ENCODE measurements at places on chromosomes 4 and X.

DNA sequence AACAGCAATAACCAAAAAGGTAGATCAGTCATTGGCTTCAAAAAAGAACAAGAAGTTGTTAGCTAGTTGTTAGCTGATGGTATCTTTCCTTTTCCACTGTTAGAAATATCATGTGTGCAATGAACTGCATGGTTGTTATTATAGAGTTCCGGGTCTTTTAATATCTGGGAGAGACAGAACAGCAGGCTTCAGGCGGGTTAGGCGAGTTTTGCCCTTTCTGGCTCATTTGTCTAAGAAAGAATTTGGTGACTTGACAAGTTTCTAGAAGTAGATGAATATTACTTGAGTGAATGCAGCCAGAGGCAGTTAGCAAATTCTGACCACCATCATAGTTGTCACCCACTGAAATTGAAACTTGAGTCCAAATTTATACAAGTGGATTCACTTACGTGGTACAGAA, 88.9 kb upstream of the MID1 start:
- DNase-seq, result no peak

DNA sequence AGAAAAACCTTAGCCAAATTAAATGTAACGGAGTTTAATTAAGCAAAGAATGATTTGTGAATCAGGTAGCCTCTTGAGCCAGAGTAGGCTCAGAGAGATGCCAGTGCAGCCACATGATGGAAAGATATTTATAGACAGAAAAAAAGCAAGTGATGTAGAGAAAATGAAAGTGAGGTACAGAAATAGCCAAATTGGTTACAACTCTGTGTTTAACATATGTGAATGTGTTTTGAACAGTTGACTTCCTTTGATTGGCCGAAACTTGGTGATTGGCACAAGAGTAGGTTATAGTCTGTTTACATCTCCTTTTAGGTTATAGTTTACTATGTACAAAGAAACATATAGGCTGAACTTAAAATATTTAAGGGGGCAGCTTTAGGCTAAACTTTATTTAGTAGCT, 459.9 kb upstream of the BOD1L1 start:
- no peak for DNase-seq

- no peak for DNase-seq
These were observed 197.1 kb downstream of the RASL11B start for GRCh38 chr4:53059256-53059655.

- no peak for DNase-seq
These were observed 4.1 kb upstream of the HPF1 start for GRCh38 chr4:169761846-169762245.

DNA sequence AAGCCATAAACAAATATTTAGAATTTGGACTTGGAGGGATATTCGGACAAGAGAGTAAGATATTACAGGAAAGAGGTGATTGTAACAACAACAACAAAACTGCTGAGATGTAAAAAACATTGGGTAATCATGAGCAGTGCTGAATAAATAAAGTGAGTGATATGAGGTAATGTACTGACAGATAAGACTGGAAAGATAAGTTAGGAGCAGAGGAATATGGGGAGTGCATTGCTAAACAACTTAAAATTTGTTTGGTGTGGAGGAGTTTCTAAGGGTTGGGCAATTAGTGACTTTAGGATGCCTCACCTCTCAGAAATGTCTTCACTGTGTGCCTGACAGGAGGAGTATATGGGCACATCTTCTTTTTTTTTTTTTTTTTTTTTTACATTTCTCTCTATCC, 637.8 kb upstream of the GRIA3 start:
- DNase-seq, result no peak

DNA sequence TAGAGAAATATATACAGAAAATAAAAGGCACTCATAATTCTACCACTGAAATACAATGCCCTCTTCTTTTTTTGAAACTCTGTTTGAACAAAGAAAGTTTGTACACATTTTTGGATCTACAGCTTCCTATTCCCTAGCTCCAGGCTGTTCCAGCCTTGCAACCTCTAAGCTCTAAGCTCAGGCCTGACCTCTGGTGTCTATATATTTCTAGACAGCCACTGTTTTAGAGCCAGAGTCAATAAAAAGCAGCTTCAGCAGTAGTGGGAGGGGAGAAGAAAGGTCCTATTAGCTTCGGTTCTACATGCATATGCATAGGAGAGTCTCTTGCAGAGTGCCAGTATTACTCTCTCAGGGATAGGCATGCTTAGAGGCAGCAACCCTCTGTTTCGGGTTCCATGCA, 39.7 kb downstream of the CLDN2 start:
- DNase-seq, result no peak

DNA sequence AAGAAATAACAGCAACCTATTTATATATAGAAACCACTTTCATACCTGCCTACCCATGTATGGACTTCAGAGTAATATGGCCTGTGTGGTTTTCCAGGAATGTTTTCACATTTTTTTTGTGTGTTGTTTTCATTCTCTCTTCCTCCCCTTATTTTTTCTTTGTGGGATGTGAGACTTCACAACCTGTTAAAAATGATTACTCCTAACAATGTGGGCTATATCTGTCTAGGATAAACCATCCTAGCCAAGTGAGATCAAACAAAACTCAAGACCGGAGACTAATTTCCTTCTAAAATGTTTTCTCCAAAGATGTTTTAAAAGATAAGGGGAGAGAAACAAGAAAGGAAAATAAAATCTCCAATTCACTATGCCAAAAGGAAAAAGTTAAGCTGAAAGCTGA, 106.1 kb upstream of the DIPK2B start:
- DNase-seq, result no peak

DNA sequence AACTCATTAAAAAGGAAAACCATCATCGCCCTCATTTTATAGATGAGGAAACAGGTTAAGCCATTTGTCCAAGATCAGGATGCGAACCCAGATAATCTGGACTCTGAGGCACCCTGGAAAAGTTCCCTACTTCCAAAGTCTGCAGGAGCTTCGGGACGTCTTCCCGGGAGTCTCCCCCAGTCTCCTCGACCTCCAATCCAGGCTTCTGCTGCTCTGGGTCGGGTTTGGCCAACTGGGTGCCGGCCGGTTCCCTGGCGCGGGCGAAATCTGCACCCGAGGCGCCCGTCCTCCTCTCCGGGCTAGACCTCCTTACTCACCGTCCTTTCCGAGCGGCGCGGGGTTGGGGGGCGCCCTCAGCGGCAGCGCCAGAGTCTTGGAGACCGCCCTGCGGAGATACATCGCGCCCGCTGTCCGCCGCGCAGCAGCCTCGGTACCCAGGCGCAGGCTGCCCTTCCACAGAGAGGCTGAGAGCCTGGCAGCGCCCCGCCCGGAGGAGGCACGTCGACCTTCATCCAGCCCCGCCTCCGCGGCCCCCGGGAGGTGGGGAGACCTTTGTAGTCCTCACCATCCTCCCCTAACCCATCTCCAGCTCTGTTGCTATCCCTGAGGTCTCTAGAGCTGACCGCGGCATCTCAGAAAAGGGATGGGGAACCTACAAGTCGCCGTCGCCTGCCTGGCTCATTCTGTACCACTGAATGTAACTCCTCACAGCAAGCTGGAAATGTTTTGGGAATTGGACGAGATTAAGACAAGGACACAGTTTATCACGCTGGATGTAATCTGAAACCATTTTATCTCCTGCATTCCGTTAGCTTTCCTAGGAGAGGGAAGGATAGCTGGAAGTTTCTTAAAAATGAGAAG, at the start of gene MGARP:
TSS of gene MGARP (minus strand) at position 466 of the 861 bp plus-strand sequence. CDS start at position 399, 67 bp downstream.
- DNase-seq, result no peak

DNA sequence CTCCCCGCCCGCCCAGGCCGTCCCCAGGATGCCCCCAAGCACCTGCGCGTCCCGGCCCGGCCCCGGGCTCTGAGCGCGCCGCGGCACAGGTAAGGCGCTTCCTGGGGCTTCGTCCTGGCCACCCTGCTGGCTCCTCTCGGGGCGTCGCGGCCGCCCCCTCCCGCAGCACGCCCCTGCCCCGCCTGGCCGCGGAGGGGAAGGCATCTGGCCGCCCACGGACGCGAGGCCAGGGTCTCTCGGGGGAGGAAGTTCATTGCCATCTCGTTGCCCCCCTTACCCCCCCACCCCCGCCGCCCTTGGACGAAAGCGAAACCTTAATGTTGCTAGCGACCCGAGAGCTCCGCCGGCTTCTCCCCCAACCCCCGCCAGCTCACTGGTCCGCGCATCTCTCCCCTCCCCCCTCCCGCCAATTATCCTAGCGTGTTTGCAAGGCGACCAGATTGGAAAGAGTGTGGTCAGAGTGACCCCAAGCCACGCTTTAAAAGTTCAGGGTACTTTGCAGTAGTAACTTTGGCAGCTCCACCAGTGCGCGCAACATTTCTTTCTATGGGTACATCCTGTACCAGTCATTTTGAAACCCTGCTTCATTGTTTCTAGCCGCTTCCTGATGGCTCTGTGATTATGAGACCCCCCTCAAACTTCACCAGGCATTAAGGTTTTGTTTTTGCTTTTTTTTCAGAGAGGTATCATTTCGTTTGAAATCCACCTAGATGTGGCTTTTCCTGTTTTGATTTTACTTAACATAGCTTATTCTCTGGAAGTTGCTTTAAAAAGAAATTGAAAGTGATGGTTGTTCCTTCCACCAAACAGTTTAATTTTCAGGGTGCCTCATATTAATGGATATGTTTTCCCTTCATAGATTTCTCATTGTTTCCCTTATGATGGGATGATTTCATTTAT, 626 bp downstream of the TBC1D1 start:
- no peak for DNase-seq

GRCh38 chr4:85823295-85823694, 348.3 kb downstream of the ARHGAP24 start:
- DNase-seq, result no peak

Data from CMK (cell line).